ENCODE measurements at places on chromosomes 1 and 21.
A peak's percentile ranks its signal among the peaks of the same experiment; 100 is the strongest.

- no peak for DNase-seq
These were observed 99.0 kb upstream of the KAZN start for GRCh38 chr1:14499312-14500040.

DNA sequence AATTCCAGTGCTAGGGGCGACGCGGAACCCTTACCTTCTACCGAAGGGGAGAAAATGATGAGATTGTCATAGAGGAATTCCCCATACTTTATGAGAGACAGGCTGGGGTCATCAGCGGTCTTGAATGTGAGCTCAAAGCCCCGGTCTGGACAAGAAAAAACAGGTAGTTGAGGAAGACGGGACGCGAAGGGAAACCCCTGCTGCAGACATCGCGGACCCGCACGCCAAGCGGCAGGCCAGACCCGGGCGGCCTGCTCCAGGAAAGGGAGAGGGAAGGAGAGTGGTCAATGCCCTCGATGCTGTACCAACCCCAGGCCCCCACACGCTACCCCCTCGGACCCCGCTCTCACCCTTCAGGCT, 342 bp downstream of the DDOST start:
- peak; percentile 29 for DNase-seq

DNA sequence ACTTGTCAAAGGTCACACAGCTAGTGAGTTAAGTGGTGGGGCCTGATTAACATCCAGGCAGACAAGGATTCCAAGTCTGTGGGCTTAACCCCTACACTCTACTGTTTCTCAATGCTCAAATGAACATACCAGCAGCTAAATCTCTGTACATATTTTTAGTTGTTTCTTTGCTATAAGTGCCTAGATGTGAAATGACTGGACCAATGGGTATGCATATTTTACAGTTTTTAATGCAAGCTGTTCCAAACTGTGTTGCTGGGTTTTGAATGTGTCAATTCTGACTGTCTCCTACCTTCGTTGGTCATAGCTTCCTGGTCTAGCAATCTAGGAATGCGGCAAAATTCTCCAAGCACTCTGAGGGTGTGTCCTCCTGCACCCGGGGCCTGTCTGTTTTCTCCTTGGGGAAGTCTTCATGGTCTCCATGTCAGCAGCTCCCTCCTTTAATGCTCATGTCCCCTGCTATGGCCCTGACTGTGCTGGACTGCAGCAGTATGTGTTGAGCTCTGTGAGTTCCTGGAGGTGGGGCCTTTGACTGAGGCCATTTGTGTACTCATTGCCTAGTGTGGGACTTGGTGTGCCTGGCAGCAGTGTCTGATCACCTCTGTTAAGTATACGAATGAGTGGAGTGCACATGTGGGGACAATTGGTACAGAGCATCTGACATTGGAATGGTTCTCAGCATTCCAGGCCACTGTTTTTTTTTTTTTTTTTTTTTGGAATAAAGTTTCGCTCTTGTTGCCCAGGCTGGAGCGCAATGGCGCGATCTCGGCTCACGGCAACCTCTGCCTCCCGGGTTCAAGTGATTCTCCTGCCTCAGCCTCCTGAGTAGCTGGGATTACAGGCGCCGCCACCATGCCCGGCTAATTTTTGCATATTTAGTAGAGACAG, 72.9 kb upstream of the SLC2A1 start:
- no peak for DNase-seq

GRCh38 chr1:63547621-63548294, 24.4 kb downstream of the EFCAB7 start:
- no peak for DNase-seq

DNA sequence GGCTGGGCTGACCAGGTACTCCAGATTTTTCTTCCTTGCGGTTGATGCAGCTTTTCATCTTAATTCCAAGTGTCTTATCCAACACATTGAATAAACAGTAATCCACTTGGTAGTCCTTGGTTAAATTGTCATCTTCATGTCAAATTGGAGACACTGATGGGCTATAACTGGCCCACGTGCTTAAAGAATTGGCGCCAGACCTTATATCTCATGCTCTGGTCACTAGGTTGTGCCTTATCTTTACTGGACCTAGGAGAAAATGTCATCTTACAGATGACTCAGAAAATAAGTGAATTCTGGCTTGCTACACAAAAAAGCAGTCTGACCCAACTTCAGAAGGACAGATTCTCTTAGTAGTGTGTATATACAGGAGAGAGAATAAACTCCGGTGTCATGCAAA, 16.2 kb downstream of the LRRC42 start:
- no peak for DNase-seq

DNA sequence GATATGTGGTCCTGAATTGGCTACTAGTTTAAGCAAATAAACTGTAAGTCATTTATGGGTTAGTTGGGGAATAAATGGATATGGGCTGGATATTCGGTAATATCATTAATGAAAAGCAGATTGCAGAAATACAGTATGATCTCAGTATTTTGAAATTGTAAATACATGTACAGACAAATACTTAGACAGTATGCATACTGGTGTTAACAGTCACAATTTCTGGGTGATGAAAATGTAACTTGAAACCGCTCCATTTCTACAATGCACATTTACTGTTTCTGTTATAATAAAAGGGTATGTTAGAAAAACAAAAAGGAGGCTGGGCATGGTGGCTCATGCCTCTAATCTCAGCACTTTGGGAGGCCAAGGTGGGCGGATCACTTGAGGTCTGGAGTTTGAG, 28.0 kb downstream of the BLZF1 start:
- DNase-seq = no peak

- DNase-seq = no peak
These were observed 8.1 kb downstream of the SLC44A3 start for GRCh38 chr1:94828251-94828650.

- no peak for DNase-seq
These were observed 2.4 kb downstream of the PPM1J start for GRCh38 chr1:112712701-112713128.

GRCh38 chr1:54558434-54559030, 10.5 kb downstream of the ACOT11 start:
- no peak for DNase-seq

- peak; percentile 18 for DNase-seq
These were observed 129.9 kb upstream of the ZNF644 start for GRCh38 chr1:91151702-91152101.

GRCh38 chr21:45080232-45080631, 5.9 kb downstream of the ADARB1 start:
- no peak for DNase-seq

DNA sequence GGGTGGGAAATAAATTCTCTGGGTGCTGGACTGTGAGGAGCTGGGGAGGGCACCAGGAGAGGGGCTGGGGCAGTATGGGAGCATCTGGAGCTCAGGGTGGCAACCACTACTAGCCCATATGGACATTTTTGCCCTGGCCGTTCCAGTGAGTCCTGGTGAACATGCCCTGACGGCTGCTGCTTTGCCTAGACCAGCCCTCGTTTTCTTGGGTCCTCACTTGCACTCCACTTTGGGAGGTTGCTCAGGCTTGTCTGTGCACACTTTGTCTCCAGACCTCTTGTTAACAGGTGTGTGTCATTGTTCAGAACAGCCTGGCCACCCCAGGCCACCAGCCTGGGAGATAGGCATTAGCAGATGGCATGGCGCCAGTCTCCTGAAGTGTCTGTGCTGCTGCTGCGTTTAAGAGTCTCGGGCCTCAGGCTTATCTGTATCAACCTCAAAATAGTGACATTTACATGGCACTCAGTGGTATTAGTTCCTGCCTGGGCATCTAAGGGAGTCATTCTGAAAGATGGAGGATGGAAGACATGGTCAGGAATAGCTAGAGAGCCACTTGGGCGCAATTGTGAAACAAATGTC, 190.5 kb downstream of the PTPRU start:
- no peak for DNase-seq

DNA sequence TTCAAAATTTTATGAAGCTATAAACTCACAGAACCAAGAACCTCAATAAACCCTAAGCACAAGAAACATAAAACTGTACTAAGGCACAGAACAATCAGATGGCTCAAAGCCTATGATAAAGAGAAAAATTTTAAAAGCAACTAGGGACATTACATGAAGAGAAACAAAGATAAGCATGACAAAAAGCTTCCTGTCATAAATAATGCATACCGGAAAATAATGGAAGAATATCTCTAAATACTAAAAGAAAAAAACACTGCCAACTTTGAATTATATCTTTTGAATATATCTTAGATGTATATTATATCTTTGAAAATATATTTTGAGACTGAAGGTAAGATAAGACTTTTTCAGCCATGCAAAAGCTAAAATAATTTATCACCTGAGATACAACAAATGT, 21.4 kb upstream of the KCNN3 start:
- DNase-seq = no peak

- DNase-seq = peak; percentile 83
These were observed at the start of gene KMO for GRCh38 chr1:241532162-241532531. TSS of gene KMO (plus strand) at chr1:241532378. CDS start at chr1:241532445, 67 bp downstream.

- DNase-seq = no peak
These were observed 364.0 kb downstream of the CAMTA1 start for GRCh38 chr1:7149080-7149838.

DNA sequence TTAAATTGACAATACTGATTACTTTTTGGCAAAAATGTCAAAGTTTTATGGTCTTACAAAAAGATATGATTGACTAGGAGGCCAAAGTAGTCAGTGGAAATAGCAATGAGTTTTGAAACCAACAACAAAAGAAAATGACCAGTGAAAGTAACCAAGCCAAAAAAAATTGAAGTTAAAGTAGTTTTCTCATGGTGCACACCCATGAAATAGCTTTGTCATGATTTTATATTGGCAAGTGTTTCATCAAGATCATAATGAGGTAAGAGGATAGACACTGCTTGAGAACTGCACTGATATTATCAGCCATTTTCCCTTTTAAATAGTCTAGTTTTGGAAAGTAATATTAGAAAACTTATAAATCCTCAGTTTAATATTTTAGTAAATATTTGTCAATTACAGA, 206.2 kb upstream of the ADAMTS5 start:
- no peak for DNase-seq

- DNase-seq = no peak
These were observed 32.1 kb downstream of the RABGAP1L start for GRCh38 chr1:174191349-174191862.

GRCh38 chr1:23069149-23069548, 49.9 kb downstream of the KDM1A start:
- DNase-seq = no peak

GRCh38 chr1:211344152-211344618, 17.6 kb downstream of the TRAF5 start:
- DNase-seq = peak; percentile 14

GRCh38 chr1:175947771-175948170, 204.4 kb upstream of the TNR start:
- DNase-seq = no peak

GRCh38 chr1:210315529-210315928, 13.2 kb upstream of the HHAT start:
- no peak for DNase-seq

DNA sequence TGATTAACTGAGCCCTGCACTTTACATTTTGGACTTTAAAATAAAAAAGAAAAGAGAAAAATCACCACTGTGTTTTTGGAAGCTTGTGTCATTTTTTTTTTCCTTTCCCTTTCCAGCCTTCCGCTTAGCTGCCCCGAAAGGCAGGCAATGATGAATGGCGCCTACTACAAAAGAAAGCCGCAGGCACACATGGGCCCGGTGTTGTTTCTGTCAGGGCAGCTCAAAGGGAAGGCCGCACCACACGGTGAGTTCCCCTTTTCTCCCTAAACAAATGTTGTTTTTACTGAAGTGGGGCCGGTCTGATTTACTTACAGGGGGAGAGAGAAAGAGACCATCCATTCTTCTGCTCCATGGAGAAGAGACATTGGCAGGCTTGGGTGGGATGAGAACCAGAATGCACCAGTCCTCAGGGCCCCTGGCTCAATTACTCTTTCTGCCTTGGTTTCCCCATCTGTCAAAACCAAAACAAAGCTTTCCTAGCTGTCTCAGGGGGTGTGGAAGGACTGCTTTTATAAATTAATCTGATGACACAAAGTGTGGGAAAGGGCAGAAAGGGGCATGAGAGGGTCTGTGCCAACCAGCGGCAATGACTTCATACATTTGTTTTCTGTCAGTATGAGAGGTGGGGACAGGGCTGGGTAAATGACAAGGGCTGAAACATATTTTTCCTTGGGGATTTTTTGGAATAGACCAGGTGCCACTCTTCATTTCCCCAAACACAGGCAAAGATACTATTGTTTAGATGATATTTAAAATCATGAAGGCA, 91.4 kb upstream of the PLXNA2 start:
- DNase-seq = no peak

DNA sequence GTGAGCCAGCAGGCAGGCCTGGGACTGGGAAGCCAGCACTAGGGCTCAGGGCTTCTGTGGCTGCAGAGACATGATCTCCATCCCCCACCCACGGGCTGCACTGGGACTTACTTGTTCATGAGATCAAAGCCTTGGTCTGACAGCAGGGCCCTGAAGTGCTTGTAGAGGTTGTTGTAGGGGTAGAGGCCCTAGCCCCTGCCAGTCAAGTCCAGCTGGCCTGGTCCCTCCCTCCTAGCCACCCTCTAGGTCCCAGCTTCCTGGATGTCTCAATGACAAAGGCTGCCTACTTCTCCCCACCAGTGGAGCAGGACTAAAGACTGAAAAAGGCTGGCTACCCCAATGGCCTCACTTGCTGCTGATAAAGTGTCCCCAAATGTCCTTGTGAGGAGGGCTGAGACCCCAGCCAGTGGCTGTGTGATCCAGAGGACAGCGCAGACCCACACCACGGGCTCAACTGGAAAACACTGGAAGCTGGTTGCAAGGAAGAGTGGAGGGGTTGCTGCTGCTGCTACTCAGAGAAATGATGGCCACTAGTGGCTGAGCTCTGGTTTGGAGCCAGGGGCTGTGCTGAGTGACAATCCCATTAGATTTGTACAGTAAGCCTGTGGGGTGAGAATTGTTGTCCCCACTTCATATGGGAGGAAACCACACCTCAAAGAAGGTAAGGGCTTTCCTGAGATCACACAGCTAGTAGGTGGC, 1.4 kb downstream of the HTR1D start:
- DNase-seq = no peak

- DNase-seq = no peak
These were observed 505.2 kb downstream of the PLPP3 start for GRCh38 chr1:56074007-56074651.

DNA sequence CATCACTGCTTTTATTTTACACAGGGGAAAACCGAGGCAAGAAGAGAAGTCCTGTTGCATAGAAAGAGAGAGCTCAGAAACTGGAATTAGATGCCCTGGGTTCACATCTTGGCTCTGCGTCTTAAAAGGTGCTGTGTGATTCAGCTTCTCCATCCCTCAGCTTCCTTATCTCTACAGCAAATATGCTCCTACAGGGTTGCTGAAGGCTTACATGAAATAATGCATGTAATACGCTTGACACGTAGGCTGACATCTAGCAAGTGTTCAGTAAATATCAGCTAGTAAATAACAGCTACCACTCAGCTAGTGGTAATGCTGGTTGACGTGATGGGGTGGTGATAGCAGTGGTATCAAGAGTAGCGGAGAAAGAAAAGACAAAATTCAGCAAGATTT, 77.1 kb upstream of the CD55 start:
- DNase-seq = peak; percentile 27

- no peak for DNase-seq
These were observed 139.8 kb downstream of the ADSS2 start for GRCh38 chr1:244311784-244312532.

GRCh38 chr21:31140025-31140424, 101.7 kb upstream of the KRTAP19-8 start:
- DNase-seq = no peak
